ENCODE measurements at places on chromosomes 11 and 22. TPM values are rescaled to one million over a fixed set of nuclear protein-coding genes. Genes with fewer than 3 reads are reported as not detected.
A peak's percentile ranks its signal among the peaks of the same experiment; 100 is the strongest.

Gene OR52I1
- total RNA-seq, result not detected

Gene DBX1
- not detected for total RNA-seq

Gene OR51E1
- total RNA-seq, result not detected

DNA sequence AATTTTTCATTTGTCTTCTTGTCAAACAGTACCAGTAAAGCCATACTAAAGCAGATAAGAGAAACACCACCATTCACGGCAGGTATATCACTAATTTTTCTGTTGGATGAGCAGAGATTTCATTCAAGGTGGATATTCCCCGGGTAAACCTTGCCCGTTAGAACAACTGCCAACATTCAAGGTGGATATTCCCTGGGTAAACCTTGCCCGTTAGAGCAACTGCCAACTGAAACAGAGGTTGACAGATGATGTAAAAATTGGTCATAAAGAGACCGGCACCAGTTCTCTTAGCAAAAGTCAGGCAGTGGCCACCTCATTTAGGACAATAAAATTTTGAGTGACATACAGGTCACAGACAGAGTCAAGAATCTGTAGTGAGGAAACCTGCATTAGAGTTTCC, 423.4 kb upstream of the SYN3 start:
- DNase-seq, result no peak

- DNase-seq, result no peak
Measured at GRCh38 chr11:13028322-13028721, 19.2 kb downstream of the RASSF10 start.

DNA sequence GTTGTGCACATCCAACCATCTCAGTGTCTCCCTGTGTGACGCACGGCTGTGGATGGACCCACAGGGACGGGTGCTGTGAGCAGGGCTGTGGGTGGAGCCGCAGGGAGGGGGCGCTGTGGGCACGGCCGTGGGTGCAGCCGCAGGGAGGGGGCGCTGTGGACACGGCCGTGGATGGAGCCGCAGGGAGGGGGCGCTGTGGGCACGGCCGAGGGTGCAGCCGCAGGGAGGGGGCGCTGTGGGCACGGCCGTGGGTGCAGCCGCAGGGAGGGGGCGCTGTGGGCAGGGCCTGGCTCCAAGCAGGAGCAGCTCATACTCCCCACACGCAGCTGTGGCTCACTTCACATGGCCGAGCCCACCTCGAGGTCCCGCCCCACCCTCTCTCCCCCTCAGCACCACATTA, 6.0 kb upstream of the MAPK11 start:
- no peak for DNase-seq

DNA sequence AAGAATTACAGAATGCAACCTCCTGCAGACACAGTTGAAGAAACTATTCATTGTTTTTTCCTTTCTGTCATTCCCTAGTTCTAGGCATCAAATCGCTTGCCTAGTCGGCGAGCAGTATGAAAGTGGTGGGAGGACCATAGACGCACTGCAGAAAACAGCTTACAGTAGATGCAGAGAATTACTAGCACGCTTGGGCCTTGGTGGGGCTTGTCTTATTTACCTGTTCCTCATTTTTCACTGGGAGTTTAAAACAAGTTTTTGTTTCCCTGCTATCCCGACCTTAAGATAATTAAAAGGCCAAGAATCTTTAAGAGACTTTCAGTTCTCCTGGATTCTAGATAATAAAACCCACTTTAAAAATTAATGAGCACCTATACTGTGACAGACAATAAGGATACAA, 713 bp upstream of the ARL14EP start:
- DNase-seq, result no peak

DNA sequence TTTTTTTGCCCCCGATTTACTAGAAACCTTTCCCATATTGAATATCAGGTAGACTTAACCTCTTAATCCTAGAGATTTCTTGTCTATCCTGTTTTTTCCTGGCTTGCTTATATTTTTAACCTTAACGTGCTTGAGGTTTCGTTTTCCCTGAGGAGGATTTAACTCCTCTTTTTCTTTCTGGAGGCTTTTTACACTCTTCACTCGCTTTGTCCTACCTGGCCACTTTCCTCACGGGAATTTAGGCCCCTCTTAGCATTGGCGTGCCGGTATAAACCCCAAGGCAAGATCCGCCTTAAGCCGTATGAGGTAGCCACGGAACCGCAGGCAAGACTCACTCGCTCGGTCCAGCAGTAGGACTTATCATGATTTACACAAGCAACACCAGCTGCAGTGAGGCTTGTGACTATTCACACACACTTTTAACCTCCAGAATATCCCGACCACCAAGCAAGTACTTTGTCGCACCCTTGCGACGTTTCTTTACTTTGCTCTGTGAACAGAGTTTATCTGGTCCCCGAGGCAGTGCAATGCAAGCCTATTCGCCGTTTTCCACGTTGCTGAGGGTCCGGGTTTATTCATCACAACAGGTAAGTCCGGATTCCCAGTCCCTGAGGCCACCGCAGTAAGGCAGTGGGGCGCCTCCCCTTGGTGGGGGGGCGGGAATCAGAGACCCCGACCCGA, 20.6 kb upstream of the ALDH3B2 start:
- peak; percentile 35 for DNase-seq

- DNase-seq, result no peak
Measured at GRCh38 chr11:9071692-9072091, 19.7 kb downstream of the SCUBE2 start.

- no peak for DNase-seq
Measured at GRCh38 chr11:19253153-19253745, 12.5 kb upstream of the E2F8 start.

DNA sequence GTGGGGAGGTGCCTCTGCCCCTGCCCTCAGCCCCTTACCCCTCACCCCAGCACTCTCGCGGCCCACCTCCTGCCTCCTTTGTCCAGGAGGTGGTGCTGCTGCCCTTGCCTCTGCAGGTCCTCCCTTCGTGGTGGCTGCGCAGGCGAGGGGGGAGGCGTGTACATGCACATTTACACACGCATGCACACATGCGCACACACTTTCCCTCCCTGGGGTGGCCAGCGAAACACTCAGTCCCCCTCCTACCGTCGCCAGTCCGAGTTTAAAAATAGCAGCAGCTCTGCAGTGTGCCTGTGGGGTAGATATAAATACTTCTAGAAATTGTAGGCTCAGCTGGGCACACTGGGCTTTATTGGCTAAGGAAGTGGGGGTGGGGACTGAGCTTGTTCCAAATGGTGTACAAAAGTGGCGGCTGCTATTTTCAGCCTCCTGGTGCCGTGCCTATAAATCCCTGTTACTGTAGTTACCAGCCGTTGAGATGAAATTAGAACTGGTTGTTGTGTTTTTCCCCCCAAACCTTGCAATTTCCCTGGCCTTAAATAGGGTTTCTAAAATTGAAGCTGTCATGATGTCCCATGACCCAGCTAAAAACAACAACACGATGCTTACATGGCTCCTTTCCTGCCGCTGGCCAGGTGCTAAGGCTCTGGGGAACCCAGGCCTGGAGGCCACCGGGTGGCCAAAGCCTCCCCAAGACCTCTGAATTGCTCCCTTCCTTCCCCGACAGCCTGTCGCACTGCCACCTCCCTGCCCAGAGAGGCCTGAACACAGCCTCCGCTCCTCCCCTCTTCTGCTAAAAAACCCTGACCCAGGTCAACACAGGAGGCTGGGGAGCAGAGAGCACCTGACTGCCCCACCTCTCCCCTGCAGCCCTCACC, 12.4 kb downstream of the PICK1 start:
- DNase-seq, result no peak

- no peak for DNase-seq
Measured at GRCh38 chr22:39920134-39920743, 19.4 kb downstream of the GRAP2 start.

DNA sequence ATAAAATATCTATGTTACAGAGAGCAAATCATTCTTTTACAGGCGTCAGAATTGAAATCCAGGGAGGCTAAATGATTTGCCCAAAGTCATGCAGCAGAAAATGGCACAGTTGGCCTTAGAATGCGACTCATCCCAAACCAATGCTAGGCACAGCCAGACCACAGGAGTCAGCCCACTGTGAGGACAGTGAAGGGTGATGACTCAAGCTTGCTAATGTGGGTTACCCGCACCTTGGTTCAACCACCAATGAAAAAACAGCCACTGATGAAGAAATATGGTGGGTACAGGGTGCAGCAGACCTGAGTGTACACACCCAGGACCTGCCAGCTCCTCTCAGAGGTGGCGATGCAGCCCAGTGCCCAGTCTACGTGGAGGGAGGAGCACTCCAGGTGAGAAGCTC, 89.7 kb downstream of the ZC3H12C start:
- DNase-seq, result no peak

- DNase-seq, result no peak
Measured at GRCh38 chr11:60740573-60740972, 16.1 kb downstream of the MS4A18 start.

GRCh38 chr11:128917144-128917724, 25.4 kb downstream of the TP53AIP1 start:
- DNase-seq, result no peak

- DNase-seq, result no peak
Measured at GRCh38 chr11:34827228-34827627, 89.0 kb downstream of the APIP start.

DNA sequence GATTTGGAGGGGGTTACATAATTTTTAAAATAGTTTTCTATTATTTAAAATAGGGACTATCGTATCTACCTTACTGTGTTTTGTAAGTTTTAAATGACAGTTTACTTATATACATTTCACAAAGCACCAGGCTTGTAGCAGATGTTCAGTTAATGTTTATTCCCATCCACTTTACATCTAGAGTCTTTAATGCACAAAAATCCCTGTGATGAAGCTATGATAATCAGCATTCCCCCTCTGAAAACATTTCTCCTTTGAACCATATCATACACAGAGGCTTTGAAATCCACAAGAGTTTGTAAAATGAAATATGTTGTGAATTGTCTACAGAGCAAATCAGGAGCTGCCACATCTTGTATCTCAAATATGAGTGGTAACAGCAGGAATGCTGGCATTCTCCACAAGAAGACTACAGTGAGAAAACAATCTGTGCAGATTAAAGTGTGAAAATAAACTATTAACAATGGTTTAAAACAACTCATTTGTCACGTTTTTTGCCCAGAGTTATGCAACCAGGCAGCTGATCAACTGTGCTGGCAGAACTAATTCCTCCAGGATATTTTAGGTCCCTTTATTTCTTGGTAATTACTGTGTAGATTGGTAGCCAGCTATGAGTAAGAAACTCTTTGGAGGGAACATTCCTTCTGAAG, 699.1 kb upstream of the ARHGAP42 start:
- no peak for DNase-seq

DNA sequence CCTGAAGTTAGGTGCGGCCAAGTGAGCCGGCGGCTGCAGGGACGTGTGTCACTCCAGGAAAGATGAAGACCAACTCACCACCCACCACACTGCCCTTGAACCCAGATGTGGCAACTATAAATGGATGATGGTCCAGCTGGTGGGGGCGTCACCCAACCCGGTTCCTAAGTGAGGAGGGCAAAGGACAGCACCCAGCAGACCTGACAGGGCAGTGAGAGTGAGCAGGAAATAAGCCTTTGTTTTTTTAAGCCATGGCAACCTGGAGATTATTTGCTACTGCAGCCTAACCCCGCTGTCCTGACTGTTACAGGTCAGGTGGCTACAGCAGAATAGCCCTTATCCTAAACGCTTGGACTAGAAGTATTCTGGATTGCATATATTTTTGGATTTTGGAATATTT, 228.9 kb downstream of the CTTN start:
- DNase-seq, result no peak

DNA sequence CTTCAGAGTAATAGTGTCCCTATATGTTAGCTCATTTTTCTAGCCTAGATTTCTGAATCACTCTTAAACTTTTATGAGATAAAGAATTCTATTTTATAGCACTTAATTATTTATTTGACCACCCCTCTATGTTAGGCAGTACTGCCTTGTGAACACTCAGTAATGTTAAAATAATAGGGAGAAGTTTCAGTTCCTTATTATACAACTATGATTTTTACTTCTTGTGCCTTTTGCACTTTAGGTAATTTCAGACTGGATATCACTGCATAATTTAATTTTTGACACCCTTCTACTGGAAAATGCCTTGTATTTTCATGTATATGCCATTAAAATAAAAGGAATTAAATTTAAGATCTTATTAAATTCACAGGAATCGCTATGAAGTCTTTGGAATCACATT, 3.1 kb downstream of the BCO2 start:
- DNase-seq, result no peak

DNA sequence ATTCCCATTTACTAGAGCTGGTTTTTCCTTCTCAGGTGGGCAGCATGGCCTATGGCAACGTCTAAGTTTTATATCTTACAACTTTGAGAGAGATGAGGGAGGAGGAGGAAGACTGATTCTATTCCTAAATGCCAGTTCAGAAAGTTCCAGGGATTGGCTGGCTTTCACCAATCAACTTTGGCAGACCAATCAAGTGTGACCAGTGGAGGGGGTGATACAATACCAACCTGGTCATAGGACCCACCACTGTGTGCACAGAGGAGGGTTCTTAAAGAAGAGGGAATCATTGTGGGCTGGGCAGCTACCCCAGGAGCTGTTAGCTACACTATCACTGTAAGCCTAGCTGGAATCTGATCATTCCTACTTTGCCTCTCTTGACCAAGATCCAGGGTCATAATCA, 8.1 kb downstream of the DIXDC1 start:
- DNase-seq, result no peak

GRCh38 chr11:111541254-111542061, 938 bp downstream of the LAYN start:
- DNase-seq, result no peak

- DNase-seq, result no peak
Measured at GRCh38 chr11:16781936-16782919, 43.8 kb downstream of the C11orf58 start.

DNA sequence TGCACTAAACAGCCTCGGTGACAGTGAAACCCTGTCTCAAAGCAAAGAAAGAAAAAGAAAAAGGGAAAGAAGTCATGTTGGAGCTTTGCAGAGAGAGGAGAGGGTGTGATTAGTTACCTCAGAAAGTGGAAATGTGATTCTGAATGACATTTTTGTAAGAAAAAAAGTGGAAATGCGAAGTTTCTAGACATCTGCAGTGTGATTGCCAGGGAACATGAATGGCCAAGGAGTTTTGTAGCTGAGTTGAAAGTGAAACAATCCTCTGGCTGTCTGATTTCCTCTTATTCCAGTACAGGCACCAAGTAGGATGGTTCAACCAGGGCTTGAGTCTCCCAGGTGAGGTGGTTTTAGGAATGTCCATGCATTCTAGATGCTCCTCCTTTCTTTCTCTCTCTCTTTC, 17.8 kb upstream of the SYVN1 start:
- no peak for DNase-seq

- no peak for DNase-seq
Measured at GRCh38 chr11:57516061-57516443, 550 bp upstream of the SLC43A1 start.
